ENCODE measurements at places on chromosomes 5 and 9.

DNA sequence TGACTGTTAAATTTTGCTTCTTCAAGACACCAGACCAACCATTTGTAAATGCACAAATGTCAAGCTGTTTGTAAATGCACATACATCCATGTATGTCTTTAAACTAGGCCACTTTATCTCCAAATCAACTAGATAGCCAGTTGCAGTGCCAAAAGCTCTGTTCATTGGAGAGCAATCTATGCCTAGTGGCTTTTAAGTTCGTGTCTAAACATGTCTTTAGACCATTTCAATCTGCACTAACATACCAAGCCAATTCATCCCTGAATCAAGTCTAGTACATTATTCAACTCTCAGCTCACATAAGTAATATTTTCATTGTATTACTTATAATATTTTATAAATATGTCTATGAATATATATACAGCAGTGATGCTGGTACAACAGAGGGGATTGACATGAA, 985.9 kb downstream of the CDH18 start:
- DNase-seq: no peak

GRCh38 chr5:168481330-168481788, 4.9 kb upstream of the RARS1 start:
- DNase-seq: no peak

DNA sequence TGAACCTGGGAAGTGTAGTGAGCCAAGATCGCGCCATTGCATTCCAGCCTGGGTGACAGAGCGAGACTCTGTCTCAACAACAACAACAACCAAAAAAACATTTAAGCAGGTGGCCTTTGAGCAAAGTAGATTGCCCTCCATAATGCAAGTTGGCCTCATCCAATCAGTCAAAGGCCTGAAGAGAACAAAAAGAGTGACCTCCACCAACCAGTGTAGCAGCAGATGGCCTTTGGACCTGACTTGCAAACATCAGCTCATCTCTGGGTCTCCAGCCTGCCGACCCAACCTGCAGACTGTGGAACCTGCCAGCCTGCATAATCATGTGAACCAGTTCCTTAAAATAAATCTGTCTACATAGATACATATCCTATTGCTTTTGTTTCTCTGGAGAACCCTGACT, 7.5 kb downstream of the FRRS1L start:
- no peak for DNase-seq

DNA sequence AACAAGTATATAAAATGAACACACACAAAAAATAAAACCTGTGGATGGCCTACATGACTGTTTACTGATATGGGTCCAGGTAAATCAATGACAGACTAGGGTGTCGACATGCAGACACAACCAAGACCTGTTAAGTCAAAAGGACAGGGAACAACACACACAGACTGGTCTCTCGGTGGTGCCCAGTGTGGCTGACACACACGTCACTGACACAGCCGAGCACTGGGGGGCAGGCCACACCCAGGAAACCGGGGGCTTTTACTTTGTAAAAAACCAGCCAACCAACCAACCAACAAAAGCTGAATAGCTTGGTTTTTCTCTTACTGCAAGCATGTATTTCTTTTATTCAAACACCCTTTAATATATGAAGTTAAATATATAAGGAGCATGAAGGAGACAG, 5.0 kb downstream of the FAM163B start:
- no peak for DNase-seq

DNA sequence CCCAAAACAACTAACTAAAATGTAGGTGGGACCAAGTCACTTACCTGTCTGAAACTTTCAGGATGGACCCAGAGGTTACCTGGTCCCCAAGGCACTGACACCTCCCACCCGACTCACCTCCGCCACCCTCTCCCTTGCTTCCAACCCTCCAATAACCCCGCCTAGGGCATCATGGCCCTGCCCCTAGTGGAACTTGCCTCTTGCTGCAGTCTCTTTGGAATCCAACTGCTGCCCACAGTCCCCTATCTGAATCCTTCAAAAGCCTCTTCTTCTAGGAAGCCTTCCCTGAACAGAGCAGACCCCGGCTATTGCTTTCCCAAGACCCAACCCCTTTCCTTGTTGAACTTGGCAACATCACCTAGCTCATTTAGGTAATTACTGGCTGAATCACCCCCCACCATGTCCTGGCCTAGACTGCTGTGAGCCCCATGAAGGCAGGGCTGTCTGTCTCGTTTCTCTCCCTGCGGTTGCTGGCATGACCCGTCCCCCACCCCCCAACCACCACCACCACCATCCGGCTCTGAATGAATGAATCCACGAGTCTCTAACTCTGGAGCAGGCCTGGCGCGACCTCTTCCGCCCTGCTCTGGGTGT, 9.4 kb downstream of the CRB2 start:
- no peak for DNase-seq

- DNase-seq: no peak
These were observed at the start of gene FLT4 for GRCh38 chr5:180649297-180650039. FLT4 (minus strand) TSS chr5:180649600; CDS start chr5:180649545, 55 bp downstream.
